Esophagus squamous epithelium (tissue), 5 donors: ENCODE measurements at places on chromosomes 6 and 20.

DNA sequence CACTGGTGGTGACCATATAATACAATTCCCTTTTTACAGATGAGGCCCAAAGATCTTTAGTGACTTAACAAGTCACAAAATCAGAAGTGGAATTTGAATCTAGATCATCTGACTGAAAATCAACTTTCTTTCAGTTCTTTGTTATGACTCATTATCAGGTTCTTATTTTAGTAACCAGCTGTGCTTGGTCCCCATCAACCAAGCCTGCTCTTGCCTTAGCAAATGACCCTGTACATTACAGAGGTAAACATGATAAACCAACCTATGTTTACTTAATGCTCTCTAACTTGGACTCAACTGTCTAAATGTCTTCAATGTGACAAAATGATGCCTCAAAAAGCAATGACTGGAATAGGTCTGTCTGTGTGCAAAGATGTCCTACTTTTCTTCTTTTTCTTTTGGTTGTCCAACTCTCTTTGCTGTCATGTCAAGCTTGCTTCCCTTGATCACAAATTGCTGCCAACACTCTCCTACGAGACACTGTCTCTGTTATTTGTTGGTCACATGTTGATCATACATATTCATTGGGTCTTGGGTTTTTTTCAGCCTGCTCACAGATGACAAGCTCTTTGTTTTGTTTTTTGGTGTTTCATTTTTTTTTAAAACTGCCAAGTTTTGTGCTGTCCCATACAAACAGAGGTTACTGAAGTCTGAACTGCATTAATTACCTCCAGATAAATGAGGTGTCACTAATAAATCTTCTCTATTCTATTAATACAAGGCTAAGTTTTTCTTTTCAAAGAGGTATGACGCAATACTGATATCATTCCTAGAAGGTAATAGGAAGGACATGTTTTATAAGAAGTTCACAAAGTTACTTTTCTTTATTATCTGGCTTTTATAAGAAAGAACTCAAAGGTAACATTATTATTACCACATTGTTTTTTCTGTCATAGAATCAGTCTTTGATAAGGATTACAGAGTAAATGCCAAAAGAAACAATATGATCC lies 62.2 kb upstream of the PLN start:
- no peak for DNase-seq

GRCh38 chr6:169229615-169230321 lies 23.9 kb downstream of the THBS2 start:
- no peak for DNase-seq

DNA sequence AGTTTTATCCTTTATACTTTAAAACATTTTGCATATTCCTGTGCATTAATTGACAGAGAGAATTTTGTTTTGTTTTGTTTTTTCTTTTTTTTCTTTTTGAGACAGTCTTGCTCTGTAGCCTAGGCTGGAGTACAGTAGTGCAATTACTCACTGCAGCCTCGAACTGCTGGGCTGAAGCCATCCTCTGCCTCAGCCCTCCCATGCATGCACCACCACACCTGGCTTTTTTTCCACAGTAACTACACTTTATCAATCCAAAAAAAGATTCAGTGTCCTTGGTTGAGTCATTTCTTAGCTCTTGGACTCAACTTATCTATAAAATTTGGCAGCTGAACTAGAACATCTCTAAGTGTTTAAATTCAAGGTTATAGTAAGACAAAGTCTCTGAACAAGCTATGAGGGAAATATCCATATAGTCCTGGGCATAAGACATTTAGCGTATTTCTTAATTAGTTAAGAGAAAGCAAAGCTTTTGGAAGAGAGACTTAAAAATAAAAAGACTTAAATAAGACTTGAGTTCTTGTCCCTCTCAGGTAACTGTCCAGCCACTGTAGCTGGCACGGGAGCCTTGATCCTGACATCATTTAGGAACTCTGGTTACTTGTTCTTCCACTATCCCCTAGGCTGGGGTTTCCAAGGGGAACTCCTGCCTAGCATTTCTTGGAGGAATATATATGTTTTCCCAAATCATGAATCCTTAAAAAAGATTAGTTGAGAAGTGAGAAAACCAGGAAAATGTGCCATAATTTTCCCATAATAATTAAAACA lies 300.1 kb downstream of the HACE1 start:
- DNase-seq = no peak

DNA sequence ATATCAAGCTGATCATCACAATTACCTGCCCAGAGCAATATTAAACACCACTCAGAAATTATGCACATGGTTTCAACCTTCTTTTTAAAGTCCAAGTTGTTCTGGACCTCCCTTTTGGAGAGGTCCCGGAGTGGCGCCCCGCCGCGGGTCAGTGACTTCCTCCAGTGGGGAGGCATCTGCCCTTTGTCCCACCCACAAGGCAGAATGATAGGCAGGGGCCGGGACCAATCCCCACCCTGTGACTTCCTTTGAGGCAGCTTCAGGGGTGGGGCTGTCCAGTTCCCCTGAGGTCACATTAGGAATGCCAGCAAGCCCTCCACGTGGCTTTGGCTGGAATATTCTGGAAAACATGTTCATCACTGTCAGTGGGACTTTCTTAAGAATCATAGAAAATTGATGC lies 207.0 kb downstream of the ANKRD60 start:
- no peak for DNase-seq

DNA sequence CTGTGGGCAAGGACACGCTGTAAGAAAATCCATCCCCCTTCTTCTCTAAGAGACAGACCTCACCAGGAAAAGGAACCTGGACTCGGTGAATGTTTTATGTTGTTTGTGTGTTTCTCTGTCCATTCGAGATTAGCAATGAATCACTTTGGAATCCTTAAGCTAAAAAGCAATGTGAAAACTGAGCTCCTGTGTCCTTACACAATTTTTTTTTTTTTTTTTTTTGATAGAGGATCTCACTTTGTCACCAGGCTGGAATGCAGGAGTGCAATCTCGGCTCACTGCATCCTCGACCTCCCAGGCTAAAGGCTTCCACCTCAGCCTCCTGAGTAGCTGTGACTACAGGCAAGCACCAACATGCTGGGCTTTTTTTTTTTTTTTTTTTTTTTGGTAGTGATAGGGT lies 32.1 kb downstream of the BFSP1 start:
- DNase-seq = no peak
